Fibroblast of upper back skin (primary cell): ENCODE measurements at places on chromosomes 11 and 22.

DNA sequence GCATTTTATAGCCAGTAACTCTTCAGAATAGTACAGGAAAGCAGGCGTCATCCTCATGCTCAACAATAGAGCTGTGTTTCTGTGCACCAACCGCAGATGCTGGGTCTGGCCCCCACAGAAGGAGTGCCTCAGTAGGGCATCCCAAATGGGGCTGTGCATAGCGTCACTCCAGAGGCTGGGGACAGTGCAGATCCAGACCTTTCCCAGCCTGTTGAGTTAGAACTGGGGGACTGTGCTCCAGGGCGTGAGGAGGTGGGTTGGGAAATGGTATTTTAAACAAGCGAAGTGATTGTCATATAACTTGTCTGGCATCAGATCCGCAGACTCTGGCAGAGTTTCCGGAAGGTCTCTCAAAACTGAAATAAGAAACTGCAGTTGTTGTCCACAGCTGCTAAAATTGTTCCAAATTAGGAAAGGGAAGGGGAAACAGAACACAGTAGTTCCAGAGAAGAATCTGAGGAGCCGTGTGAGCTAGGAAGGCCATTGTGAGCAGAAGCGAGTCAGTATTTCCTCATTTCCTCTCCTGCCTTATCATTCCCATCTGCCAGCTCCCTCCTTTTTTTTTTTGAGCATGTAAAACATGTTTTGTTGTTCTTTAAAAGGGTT lies 52.2 kb downstream of the JAM3 start:
- DNase-seq: peak; percentile 46

- DNase-seq: peak; percentile 62
Observed at GRCh38 chr11:22920939-22921565, 60.8 kb upstream of the CCDC179 start.

DNA sequence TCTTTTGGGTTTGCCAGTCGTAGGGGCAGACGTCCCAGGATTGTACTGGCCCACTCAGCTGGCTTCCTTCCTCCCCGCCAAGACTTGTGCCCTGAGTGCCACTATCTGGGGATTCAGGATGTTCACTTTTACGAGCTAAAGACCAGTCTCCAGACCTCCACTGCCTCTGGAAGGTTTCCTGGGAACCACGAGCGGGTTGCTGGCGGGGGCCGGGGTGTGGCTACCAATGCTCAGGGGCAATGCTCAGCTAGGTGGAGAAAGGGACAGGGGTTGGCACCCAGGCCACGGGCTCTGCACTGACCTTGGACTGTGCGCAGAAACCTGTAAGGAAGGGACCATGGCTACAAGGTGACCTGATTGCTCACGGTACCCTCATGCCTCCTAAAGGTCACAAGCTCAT lies 2.2 kb downstream of the NEFH start:
- no peak for DNase-seq

DNA sequence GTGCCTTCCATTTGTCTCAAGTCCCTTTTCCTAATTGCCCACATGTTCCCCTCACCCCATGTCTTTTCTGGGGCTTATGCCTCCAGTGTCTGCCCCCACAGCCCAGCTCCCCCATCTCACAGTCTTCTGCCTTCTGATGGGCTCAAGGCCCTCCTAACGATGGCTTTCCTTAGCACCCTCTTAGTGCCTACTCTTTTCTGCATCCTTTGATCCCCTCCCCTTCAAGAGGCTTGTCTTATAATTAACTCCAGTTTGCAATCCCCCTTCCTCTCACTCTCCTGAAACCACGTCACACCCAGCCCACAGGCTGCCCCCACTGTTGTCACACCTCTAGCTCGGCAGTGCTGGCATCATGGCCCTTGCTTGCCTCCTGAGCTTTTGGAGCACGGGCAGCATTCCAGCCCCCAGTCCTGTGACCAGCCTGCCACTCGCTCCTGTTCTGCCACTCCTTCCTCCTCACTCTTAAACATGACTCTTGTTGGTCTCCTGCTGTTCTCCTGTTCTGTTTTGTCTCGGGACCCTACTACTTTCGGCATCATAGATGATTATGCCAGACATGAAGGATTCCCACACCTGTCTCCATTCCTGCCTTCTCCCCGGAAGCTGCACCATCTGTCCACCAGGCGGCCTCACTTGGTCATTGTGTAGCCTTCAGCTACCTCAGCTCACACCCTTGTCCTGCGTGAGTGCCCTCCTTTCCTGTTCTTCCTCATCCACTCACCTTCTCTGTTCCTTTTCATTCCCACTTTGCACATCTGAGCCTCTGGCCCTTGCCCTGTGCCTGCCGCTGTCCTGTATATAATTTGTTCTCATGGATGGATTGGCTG lies 26.1 kb downstream of the UBE2L3 start:
- no peak for DNase-seq

- DNase-seq: no peak
Observed at GRCh38 chr22:35054064-35054463, 11.9 kb upstream of the ISX start.

DNA sequence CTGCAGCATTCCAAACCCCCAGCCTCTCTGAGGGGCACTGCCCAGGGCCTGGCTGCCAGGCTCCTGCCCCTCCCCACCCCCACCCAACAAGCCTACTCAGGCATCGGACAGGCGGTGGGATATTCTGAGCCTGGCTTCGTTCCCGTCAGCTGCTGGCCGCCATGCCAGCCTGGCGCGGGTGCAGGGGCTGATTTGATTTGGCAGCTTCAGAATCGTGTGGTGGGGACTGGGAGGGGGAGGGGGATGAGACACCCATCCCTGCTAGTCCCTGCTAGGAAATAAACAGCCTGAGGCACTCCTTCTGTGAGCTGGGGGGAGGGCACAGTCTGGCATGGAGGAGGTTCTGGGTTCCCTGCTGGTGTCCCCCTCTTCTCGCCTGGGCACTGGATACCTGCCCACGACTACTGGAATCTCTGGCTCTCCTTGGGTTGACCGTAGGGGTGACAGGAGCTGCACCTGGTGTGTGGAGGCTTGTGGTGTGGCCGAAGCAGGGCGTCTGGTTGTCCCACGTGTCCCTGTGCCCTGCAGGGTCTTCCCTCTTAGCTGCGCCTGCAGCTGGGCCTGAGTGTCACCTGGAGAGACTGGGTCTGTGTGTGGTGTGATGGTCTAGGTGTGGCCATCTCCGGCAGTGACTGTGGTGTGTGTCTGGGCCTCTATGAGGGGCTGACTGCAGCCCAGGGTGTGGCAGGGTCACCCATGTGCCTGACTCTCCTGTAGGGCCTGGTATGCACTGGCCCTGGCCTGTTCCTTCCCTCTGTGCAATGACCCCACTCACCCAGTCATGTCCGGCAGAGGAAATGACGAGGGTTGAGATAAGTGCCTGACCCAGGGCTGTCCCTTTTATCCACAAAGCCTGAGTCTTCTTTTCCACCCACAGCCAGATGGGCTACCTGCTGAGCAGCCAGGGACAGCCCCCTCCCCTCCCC lies 42.2 kb downstream of the PDE2A start:
- DNase-seq: no peak

- DNase-seq: peak; percentile 50
Observed at GRCh38 chr11:7672960-7673723, at the start of gene CYB5R2. TSS of gene CYB5R2 (minus strand) at chr11:7673500. CDS start at chr11:7672825, 675 bp downstream.

DNA sequence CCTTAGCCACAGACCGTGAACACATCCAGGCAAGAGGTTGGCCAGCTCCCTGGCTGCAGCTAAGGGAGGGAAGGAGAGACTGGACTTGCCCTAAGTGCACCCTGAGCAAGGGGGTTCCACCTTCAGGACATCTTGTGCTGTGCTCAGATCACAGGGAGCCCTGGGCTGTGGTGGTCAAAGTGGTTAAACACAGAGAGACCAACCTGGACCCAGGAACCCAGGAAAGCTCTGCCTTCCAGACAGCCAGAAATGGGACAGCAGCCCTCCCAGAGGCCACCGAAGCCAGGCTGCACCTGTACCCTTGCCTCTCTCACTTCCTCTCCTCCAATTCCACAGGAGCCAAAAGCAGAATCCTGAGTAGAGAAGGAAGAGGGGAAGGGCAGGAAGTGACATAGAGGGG lies 105.2 kb upstream of the TMEM45B start:
- no peak for DNase-seq

- DNase-seq: no peak
Observed at GRCh38 chr11:96229354-96229977, 113.5 kb downstream of the MAML2 start.

DNA sequence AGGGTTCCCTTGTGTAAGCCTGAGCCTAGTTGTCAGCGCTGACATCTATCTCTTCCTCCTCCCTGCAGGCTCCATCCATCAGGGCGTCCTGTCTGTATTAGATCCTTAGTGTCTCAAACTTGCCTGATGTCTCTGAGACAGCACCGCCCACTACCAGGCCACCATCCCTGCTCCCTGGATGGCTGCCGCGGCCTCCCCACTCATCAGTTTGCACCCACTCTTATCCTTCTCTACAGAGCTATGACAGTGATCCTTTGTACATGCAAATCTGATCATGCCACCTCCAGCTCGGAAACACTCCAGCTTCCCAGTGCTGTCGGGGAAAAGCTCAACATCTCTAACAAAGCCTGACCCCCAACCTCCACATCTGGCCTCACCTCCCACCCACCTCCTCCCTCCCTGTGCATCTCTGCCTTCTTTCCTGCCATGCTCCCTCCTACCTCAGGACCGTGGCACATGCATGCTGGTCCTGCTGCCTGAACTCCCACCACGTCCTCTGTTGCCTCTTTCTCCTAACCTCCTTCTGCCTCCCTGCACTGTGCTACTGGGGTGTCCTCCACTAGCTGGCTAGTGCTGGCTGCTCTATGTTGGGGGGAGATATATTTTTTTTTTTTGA lies 61.6 kb upstream of the EIF3D start:
- no peak for DNase-seq

DNA sequence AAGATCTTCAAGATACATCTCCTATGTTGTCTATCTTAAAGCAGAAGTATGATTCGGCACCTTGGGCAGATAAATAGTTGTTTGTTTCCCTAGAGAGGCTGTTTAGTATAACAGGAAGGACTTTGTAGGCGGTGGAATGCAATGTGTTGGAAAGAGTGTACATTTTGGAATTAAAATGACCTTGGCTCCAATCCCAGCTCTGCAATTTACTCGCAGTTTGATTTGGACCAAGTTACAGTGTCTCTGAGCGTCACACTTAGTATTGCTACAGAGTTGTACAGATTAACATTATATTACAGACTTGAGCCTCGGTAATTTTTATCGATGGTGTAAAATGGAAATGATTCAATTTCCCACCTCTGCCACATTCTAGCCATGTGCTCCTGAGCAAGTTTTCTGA lies 265.3 kb downstream of the OPCML start:
- DNase-seq: no peak

DNA sequence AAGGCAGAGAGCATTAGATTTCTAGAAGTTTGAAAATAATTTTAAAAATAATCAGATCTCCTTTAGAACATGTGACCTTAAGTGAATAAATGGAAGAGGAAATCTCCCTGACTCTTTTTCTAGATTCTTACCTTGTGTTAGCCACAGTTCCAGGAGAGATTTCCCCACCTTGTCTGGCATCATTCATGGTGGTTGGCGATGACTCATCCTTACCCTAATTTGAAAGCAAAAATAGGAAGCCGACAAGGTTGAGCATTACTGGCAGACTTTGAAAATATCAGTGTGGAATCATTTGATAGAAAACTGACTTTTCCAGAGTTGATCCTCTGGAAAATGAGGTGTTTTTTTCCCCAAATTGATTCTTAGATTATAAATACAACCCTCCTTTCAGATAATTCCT lies 48.1 kb downstream of the CNTN5 start:
- DNase-seq: no peak

GRCh38 chr11:45644981-45645889 lies 20.2 kb downstream of the CHST1 start:
- DNase-seq: no peak

DNA sequence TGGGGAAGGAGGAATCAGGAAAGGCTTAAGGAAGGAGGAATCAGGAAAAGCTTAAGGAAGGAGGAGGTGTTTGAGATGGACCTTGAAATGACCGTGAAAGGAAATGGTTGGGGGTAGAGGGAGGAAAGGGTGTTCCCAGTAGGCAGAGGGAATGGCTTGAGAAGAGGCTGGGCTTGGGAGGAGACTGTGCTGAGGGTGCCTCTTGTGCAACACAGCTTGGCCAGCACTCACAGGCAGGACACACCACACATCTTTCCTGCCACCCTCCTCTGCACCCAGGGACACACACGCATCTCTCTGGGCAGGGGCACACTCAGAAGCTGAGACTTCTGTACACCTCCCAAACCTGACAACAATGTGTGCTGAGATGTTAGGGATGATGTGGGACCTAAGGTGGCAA lies 151.4 kb downstream of the FBXO7 start:
- DNase-seq: no peak

GRCh38 chr11:64265176-64266160 lies 14.1 kb downstream of the PLCB3 start:
- DNase-seq: no peak

DNA sequence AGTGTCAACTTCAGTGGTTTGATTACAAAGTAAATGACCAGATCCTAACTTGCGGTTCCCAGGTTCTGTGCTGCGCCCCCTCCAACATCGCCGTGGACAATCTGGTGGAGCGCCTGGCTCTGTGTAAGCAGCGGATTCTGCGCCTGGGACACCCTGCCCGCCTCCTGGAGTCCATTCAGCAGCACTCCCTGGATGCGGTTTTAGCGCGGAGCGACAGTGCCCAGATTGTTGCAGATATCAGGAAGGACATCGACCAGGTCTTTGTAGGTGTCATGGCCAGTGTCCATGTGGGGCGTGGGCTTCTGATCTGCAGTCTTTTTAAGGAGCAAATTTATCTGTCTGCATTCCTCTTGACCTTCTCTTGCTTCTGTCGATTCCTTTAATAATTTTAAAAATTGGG lies 11.1 kb downstream of the IGHMBP2 start:
- DNase-seq: no peak

- DNase-seq: peak; percentile 31
Observed at GRCh38 chr11:65478388-65479183, 20.3 kb upstream of the MALAT1 start.

DNA sequence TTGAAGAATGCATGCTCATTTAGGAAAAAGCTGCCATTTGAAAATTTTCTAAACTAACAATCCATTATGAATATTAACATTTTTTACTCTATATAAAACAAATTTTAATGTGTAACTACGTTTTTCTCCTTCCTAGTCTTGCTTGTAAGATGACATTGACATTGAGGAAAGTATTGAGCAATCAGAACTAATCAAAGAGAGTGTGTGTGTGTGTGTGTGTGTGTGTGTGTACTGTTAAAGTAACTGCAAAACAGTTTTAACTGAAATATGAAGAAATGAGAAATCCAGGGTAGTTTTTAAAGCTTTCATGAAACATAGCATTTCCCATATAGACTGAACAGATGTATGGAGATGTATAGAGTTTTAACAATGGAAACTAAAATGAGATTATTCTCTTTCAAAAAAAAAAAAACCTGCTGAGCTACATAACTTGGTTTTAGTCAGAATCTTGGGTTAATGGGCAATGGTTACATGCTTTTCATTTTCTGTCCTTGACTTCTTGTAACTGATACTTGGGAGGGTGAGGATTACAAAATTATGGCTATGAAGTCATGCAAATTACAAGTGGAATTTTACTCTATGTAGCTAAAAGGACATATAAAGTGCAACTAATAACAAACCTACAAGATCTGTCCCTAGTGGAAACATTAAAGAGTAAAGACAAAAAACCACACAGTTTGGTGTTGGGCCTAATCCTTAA lies 2.0 kb downstream of the PDGFD start:
- DNase-seq: no peak

DNA sequence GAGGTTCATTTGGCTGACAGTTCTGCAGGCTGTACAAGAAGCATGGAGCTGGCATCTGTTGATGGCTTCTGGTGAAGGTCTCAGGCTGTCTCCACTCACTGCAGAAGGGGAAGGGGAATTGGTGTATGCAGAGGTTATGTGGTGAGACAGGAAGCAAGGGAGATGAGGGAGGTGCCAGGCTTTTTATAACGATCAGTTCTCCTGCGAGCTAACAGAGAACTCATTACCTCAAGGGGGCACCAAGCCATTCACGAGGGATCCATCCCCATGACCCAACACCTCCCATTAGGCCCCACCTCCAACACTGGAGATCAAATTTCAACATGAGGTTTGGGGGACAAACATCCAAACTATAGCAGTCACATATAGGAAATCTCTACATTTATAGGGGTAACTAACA lies 38.7 kb upstream of the E2F8 start:
- no peak for DNase-seq
